Globus pallidus (tissue), 1 donor: ENCODE measurements at places on chromosomes 4 and X.

- no peak for DNase-seq
These were observed 218.1 kb downstream of the TLL1 start for GRCh38 chr4:166091146-166091545.

DNA sequence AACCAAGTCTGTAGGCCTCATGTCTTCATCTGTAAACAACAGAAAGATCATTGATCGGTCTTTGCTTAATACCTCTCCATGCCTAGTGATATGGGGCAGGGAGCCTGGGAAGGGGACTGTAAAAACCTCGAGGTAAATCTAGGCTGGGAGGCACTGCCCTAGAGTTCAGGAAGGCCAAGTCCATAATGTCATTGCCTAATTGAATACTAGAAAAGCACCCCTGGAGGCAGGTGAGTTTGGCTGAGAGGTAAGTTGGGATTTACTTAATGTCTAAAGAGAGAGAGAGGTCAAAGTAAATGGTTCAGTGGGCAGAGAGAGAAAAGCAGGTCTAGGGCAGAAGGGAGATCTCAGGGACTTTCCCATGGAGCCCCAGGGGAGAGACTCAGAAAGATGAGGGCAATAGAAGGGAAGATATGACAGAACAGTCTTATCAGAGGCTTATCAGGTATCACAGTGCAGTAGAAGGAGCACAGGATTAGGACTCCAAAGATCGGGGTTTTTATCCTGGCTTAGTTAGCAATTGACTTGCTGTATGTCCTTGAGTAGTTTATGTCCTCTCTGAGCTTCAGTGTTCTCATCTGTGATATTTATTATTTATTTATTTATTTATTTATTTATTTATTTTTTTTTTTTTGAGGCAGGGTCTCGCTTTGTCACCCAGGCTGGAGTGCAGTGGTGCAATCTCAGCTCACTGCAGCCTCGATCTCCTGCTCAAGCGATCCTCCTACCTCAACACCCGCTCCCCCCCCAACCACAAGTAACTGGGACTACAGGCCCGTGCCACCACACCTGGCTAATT is 85.2 kb downstream of the SLC16A2 start:
- DNase-seq, result no peak

- DNase-seq, result no peak
These were observed 127.0 kb downstream of the COX18 start for GRCh38 chr4:72942565-72942964.

DNA sequence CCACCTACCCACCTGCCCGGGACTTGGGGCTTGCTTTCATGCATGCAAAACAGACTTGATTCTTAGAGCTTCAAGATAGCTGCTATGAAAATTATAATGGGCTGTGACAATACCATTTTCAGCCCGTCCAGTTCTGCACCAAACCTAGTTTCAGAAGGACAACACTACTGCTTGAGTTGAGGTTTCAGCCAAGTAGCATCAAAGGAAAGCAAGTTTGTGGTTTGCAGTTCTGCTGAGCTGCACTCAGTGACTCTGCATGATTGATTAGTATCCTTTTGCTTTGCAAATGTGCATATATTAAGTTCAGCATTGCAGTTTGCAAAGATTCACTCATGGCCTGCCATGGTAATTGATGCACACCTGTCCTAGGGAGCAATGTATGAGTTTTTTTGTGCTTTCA is 442.7 kb downstream of the RPA4 start:
- DNase-seq, result no peak

DNA sequence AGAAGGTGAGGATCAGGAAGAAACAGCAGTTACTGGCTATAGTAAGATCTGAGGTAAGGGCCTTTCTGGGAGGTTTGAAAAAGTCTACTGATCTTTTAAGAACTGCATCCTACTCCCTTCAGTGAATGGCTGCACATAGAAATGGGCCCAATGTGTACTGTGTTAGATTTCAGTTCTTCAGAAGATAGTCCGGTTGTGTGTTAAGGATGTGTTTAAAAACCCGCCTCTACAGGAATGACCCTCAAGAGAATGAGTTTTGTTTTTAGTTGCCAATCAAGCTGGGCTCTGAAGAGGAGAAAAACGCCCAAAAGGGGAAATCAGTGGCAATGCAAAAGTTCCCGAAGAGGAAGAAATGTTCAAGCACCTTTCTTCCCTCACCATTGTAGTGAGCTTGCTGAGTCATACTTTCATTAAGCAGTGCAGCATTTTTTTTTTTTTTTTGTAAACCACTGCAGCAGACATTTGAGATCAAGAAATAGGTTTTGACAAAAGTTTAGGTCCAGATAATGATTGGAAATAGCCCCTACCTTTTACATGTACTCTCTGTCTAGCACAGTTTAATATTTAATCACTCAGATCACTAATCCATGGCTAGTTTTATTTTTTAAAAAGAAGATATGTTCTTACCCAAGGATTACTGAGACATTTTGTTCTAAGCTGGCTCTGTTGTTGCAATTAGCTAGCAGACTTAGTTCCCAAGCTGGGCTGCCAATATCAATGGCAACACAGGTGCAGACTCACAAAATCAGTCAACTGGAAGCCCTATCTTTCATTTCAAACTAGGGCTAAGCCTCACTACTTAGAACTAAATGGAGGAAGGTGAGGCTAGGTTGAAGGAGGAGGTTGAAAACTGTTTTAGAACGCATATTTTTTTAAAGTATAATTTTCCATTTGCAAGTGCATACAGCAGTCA is 7.0 kb upstream of the TRPC5OS start:
- peak; percentile 7 for DNase-seq

- peak; percentile 79 for DNase-seq
These were observed 503.5 kb downstream of the MID1IP1 start for GRCh38 chrX:39304746-39305145.

GRCh38 chrX:141934059-141934641 is 30.5 kb downstream of the MAGEC1 start:
- DNase-seq, result no peak

DNA sequence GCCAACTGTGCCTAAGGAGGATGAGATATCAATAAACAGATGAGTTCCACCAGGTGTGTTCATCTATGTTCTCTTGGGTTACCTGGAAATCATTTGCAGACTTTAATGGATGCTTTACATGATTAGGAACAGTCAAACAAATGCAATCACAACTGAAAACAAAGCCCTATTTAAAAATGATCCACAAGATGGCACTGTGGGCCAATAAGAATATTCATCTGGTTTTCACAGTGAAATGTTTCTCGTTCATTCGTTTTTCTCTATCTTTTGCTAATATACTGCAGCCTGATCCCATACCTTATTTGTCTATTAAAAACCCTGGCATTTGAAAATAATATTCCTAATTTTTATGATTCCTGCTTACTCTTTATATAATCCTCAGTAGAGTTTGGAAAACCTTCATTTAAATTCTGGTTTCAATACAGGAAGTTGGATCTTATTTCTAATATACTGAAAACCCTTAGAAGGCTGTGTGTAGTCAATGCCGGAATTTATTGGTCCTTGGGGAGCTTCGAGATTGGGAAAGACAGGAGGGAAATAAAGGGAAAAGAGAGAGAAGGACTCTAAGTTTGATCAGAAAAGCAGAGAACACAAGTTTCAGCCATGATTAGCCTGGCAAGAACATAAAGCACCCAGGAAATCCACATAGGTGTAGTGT is 63.8 kb upstream of the TAPT1 start:
- DNase-seq, result peak; percentile 54

DNA sequence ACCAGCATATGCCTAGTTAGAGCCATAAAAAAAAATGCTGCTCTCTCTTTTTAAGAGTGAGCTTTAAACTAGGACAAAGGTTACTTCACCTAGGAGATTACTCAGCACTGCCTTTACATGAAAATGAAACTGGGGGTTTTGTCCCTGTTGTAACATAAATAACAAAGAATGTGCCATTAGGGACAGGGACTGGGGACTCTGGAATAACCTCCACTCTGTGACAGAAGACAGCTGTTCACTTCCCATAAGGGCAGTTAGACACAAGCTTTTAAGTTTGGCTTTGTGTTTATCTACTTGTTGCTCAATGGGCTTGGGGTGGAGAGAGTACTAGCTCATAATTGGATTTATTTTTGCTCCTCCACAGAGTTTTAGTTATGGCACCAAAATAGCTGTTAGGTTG is 11.9 kb downstream of the ENPEP start:
- DNase-seq, result no peak

DNA sequence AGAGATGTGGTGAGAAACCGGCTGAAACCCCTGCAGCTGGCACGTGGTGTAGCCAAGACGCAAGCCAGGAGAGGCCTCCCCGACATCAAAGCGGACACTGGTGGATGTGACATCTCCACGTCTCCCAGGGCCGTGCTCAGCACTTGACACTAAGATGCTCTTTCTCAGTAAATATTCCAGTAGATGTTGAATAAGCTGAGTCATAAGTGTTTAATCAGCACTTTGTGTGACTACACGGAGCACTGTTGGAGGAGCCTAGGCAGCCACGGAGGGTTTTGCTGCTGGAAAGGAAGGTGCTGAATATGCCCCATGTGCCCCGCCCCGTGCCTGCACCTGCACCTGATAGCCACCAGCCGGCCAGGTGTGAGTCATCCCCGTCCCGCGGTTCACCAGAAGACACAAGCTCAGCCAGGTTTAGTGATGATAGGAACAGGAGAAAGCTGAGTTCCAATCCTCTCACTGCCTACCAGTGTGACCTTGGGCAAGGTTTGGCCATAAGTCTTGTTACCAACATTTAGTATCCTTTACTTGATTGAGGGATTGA is 29.0 kb upstream of the C4orf50 start:
- DNase-seq, result no peak

- no peak for DNase-seq
These were observed 23.1 kb upstream of the SLC6A14 start for GRCh38 chrX:116413273-116413672.

DNA sequence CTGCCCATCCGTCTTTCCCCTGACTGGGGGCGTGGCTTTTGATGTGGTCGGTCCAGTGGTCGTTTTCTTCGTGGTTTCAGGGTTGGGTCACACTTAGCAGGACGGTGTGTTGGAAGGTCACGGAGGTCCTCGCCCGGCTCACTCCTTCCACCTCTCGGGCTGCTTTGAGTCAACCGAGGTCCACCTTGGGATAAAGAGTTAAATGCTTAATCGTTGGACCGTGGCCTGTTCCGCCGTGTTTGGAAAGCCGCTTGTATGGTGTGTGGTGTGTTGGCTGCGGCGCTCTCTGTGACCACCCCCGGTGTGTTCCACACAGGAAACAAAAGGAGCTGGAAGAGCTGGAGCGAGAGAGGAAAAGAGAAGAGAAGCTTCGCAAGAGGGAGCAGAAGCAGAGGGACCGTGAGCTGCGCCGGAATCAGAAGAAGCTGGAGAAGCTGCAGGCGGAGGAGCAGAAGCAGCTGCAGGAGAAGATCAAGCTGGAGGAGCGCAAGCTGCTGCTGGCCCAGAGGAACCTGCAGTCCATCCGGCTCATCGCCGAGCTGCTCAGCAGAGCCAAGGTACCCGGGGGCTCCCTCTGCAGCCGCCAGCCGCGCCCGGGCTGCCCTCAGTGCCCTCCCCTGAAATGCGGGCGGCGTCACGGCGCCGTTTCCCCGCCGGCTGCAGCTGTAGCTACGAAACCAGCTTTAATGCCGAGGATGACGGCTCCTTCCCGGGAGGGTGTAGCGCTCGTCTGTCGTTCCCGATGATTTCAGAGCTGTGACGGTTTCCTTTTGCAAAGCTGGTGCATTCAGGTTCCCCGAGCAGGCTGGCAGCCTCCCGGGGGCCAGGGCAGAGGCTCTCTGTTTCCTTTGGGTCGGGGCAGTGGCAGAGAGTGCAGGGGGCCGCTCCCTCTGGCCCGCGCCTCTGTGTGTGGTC is 7.7 kb downstream of the AKAP17A start:
- DNase-seq, result no peak

GRCh38 chr4:77043507-77044136 is 32.2 kb downstream of the CCNI start:
- DNase-seq, result no peak

DNA sequence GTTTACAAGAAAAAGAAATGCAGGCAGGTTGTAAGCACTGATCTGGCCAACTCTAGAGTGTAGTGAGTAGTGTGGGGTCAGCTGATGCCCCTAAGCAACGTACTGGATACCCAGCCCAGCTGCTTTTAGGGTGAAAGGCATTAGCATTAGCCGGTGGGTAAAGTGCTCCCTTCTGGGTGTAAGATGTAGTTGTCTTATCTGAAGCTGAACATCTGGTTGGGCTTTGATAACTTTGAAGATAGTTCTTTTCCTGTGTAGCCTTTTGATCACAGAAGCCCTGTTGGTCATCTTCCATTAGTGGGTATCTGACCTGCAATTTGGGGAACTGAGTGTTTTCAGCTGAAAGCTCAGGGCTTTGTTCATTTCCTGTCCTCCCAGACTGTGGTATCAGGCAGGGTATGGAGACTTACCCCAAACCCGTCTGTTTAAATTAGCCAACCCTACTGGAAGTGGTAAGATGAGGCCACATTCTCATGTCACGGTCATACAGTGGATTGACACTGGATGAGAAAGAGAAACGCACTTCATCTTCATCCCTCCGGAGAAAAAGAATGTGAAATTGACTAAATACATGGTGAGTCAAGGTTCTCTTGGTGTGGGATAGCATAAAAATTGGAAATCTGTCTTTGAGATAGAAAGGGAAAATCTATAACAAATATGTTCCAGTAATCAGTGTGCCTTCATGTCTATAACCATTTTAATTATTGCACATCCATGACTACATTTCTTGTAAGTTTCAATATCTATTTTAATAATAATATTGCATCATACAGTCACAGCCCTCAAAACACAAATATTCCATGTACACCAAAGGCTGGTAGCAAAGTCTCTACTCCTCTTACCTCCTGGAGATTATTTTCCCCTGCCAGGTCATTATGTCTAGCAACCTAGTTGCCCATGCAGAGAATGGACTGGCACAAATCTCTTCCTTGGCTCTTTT is 8.7 kb downstream of the RHOH start:
- DNase-seq, result peak; percentile 54

GRCh38 chrX:119755981-119756533 is 2.3 kb upstream of the SOWAHD start:
- no peak for DNase-seq

GRCh38 chr4:128338634-128339355 is 51.2 kb upstream of the PGRMC2 start:
- DNase-seq, result no peak

- DNase-seq, result no peak
These were observed 318.6 kb downstream of the NAF1 start for GRCh38 chr4:162847945-162848549.

DNA sequence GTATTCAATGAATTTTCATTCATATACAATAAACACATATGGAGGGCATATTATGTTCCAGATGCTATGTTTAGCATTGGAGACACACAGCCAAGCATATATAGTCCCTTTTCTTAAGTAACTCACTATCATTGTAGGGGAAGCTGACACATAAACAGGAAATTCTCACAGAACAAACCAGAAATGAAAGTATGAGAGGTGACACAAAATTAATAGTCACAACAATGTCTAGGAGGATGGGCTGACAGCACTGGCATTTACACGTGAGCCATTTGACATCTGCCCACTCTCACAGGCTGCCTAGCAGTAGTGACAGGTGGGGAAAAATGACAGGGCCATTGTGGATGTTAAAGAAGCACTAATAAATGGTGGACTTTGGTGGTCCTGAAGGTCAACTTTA is 2.6 kb upstream of the CNOT6L start:
- DNase-seq, result no peak
